RPMI8226 (cell line): ENCODE measurements at places on chromosomes 2 and 18.

DNA sequence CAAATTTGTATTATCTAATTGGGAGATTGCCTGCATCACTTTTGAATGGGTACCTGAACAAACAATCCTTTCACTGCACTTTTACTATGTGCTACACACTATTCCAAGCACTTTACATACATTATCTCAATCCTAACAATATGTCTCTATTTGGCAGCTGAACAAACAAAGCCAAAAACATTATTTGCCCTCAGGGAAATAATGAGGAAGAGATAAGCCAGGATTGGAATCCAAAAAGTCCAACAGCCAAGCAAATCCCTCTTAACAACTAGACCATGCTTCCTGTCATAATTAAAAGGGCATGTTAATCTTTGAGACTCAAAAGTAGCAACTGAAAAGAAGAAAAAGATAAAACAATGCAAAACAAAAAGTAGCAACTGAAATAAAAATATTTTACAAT is 32.1 kb downstream of the RPRD1A start:
- no peak for DNase-seq

GRCh38 chr18:59605633-59606192 is 91.5 kb downstream of the CCBE1 start:
- no peak for DNase-seq

DNA sequence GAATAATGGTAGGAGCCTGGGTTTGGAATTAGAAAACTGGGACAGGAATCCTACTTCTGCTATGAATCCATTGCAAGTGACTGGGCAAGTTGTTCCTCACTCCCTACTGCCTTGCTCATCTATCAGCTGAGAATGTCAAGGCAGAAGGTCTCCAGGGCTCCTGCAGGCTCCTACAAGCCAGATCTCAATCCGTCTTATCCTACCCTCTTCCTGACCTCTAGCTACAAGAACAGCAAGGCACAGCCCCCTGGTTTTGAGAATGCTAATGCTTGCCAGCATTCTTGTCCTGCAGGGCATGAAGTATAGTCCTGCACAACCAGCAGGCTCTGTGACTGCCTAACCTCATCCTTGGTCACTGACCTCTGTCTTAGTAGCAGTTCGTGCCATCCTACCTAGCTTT is 141.9 kb upstream of the TNP1 start:
- no peak for DNase-seq

DNA sequence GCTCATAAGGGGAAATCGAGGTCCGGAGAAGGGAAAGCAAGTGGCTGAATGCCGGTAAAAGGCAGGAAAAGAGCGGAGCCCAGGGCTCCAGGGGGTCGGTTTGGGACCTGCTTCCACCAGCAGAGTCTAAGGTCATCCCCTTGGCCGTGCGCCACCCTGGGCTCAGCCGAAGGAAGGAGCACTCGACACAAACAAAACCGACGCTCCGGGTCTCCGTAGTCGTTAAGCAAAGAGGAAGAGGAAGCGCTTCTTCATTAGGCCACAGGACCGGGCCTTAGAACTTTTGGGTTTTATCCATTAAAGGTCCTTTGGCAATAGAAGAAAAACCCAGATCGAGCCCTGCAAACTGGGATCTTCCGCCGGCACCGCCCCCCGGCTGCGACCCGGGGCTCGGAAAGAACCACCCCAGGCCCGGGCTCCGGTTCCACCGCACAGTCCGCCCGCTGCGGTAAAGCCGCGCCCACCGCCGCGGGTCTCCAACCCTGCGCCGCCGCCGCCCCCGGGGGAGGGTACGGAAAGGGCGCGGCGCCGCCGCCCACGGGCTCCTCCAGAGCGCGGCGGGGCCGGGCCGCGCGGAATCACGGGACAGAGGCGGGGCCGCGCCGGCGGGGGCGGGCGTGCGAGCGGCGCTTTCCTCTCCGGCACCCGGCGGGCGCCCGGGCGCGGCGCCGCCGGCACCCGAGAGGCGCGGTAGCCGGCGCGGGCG is at the start of gene TTL:
Gene TTL, plus strand, starts transcription at position 629 of the 706 bp plus-strand sequence. CDS start 189 bp downstream, outside the sequence.
- peak; percentile 83 for DNase-seq

GRCh38 chr2:78465707-78466106 is 559.8 kb upstream of the REG3G start:
- DNase-seq = no peak

GRCh38 chr2:62801814-62802523 is 96.5 kb downstream of the EHBP1 start:
- DNase-seq = peak; percentile 15

DNA sequence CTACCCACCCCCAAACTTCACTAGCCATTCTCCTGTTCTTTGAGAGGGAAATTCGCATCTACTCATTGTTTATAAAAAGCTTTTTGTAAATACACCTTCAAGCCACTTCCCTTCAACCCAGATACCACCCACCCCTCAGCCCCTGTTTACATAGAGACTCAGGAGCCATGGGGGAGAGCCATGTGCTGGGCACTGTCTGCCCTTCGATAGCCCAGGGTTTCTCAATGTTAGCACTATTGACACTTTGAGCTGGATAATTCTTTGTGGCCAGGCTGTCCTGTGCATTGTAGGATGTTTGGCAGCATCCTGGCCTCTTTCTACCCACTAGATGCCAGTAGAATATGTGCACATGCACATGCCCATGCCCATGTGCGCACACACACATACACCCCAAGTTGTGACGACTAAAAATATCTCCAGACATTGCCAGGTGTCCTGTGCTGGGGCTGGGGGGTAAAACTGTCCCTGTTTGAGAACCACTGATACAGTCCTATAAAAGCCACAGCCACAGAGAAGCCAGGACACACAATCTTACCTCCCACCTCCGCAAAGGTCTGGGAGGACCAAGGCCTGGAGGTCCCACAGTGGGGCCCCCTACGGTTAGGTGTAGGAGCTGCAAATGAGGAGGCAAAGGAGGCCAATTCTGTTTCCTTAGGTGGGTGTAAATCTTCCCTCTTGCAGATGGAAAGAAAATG is 44.5 kb upstream of the ASPRV1 start:
- no peak for DNase-seq

GRCh38 chr18:48843596-48843995 is 107.2 kb downstream of the SMAD7 start:
- no peak for DNase-seq

GRCh38 chr2:65275141-65275915 is 47.7 kb downstream of the ACTR2 start:
- DNase-seq = no peak

GRCh38 chr18:61980355-61980754 is 87.5 kb upstream of the RNF152 start:
- no peak for DNase-seq

DNA sequence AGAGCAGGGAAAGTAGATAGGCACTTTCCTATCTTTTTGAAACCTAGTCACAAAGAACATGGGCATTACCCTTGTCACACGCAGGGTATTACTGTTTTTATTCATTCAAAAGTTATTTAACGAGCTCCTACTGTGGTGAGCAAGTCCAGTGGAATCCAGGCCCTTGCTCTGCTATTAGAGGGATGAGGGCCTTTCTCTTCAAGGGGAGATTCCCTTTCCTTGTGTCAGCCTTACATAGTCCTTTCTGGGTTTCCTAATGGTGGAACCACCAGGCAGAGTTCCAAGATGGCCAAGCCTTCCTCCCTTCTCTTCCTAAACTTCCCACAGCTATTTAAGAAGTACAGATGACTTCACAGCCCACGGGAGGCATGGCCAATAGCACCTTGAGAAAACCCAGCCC is 64.6 kb downstream of the SPTBN1 start:
- DNase-seq = no peak

GRCh38 chr2:239598732-239599090 is 197.9 kb upstream of the HDAC4 start:
- DNase-seq = no peak

DNA sequence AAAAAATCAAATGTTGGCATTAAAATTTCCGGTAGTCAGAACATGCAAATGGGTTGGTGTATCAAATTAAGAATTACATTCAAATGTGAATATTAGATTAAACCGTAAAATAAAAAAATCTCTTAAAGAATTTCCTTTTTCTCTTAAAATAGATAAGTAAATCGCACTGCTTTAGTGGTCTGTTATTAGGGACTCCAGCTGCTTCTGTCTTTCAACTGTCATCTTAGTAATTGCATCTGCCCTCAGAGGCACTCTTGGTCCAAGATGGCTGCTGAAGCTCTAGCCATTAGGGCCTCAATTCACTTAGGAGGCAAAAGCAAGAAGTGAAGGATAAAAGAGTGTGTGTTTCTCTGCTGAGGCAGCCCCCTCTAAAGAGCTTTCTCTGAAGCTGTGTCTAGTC is 132.4 kb downstream of the MGAT5 start:
- no peak for DNase-seq

- DNase-seq = no peak
Observed at GRCh38 chr18:25005541-25006403, 346.2 kb downstream of the ZNF521 start.

DNA sequence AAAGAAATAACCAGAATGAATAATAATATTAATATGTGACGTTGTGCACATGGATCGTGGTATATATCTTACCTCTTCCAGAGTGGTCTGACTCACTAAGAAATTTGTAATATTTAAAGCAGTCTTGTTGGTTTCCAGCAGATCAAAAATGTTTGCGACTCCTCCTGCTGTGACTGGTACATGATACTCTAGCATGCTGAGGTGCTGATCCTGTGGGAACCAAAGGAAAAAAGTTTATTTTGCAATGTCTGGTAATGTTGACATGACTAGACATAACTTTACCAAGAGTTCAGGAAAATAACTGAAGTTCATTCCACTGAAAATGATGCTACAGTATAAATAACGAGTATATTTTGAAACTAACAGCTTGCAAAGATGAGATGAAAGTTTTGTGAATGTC is 124.5 kb upstream of the BARD1 start:
- no peak for DNase-seq

DNA sequence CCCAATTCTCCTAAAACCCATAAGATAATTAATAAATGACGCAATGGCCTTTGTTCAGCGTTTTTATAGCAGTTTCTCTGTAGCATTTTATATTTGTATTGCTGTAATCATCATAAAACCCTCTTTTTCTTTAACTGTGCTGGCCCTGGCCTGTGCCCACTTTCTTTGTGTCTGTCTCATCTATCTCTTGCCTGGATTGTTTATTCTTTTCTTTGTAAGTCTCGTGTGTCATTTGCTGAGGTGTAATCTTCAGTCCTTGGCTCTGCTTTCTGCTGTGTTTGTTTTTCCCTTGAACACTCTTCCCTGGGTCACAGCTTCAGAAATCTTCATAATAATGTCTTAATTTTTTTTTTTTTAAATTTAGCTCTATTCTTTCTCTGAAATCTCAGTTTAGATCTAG is 525.8 kb upstream of the LINC00305 start:
- no peak for DNase-seq

GRCh38 chr2:234880551-234881211 is 71.1 kb upstream of the SH3BP4 start:
- peak; percentile 26 for DNase-seq

DNA sequence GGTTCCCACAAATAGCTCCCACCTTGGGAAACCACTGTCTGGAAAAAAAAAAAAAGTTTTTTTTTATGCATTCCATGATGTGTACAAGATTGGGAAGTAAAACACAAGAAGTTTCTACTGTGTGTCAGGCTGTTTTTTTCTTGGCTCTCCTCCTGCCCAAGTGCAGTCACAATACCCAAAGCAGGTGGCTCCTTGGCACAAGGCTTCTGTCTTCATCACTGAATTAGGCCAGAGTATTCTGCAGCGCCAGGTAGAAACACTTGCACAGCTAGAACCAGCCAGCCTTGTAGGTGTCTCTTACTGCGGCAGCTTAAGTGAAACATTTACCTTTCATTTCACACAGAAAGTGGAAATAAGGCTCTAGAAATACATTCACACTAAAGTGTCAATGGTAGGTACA is 23.8 kb upstream of the MAL start:
- DNase-seq = peak; percentile 73

DNA sequence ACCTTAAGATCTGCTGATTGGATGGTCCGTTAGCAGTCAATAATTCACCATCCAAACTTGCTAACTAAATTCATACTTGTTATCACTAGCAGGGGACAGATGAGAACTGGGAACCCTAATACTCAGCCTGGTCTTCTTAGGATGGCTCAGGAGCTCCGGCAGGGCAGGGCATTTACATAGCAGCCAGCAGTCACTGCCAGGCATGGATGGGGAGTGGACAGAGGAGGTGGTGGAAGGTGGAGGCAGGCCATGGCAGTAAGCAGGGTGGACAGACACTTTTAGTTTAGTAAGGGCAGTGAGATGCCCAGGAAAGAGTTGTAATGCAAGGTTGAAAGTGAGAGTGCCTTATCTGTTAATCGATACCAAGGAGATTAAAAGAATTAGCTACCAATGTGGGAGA is 392.2 kb upstream of the CHST9 start:
- DNase-seq = no peak

DNA sequence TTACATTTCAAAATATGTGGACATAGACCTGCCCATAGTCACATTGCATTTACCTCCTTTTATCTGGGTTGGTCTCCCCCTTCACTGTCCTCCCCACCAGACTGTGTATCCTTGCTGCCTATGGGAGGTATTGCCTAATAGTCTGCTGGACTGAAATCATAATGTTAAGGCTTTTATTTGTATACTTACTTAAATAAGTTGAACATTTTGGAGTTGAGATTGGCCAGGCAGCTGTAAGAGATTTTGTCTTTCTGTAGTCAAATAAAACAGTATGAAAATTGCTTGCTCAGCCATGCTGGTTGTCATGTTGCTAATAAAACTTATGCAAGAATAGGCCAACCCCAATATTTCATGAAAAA is 280.9 kb downstream of the PTPRM start:
- DNase-seq = no peak

DNA sequence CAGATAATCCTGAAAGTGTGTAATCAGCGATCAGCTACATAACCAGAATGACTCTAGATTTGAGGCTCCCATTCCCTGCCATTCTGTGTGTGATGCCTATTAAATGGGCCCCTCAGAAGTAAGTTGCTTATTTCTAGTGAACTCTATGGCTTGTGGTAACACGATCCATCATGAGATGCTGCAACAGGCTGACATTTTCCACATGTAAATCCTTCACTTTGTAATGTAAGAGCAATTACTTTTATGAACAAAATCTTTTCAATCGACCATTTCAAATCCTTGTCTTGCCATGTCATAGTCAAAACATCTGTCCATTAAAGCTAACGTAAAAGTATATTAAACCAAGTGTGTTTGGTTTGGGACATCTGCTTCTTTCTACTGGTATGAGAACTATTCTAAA is 175.9 kb upstream of the ETAA1 start:
- no peak for DNase-seq

GRCh38 chr2:28729698-28730097 is 21.9 kb upstream of the PPP1CB start:
- no peak for DNase-seq

- DNase-seq = no peak
Observed at GRCh38 chr18:59907660-59908059, 7.9 kb downstream of the PMAIP1 start.
